ENCODE measurements at places on chromosomes 12 and 14.

DNA sequence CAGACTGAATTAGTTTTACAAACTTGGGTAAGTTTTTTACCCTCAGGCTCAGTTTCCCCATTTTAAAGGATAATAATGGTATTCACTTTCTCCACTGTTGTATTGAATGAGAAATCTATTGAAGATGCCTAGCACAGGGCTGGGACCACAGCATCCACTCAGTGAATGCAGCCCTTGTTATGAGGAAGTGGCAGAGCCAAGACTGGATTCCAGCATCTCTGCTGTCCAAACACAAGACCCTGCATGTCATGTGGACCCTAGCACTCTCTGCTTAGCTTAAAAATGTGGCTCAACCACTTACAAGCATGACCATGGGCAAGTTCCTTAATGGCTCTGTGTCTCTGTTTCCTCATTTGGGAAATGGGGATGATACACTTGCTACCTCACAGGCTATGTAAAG, 24.1 kb upstream of the TRIM9 start:
- no peak for DNase-seq

GRCh38 chr12:67772267-67773169, 124.0 kb downstream of the DYRK2 start:
- DNase-seq, result no peak

- DNase-seq, result no peak
These were observed 52.8 kb downstream of the ARF6 start for GRCh38 chr14:49945448-49946319.

DNA sequence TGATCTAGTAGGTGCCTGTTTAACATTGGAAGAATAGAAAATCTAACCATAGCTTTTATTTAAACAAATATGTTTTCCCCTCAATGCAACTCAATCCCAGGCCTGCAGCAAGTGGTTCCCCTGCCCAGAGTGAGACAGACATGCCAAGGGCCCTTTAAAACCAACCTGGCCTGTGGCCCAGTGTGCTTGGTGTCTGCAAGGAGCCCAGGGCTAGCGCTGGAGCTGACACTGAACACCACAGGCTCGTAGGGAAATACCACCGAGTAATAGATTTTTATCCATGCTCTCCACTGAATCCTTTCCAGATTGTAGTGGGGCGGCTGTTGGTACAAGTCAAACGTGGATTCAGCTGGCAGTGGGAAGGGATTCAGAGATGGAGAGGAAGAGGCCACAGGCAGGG, 95.6 kb upstream of the NRXN3 start:
- no peak for DNase-seq

- no peak for DNase-seq
These were observed 3.7 kb downstream of the WNT5B start for GRCh38 chr12:1632702-1633101.

DNA sequence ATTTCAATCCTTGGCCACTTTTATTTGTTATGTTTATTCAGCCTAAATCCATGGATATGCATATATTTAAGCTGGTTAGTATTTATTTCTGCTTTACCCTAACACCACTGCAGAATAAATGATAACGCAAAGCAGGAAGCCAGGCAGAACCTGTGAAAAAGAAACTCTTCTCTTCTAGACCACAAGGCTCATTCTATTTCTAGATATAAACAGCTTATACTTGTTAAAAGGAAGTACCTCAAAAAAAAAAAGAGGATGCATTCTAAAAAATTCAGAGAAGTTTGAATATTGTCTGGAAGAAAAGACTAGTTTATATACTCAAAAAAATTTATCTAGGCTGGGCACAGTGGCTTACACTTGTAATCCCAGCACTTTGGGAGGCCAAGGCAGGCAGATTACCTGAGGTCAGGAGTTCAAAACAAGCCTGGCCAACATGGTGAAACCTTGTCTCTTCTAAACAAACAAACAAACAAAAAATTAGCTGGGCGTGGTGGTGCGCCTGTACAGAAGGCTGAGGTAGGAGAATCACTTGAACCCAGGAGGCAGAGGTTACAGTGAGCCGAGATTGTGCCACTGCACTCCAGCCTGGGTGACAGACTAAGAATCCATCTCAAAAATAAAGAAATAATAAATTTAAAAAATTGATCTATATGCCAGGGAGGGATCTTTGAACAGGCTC, 55.8 kb downstream of the GALNT4 start:
- no peak for DNase-seq

- DNase-seq, result no peak
These were observed 59.1 kb downstream of the DIO2 start for GRCh38 chr14:80152166-80152565.

GRCh38 chr14:70642303-70643235, 853 bp downstream of the TTC9 start:
- DNase-seq, result no peak

- DNase-seq, result no peak
These were observed 21.3 kb upstream of the SUPT16H start for GRCh38 chr14:21405097-21405496.

- DNase-seq, result no peak
These were observed 38.8 kb downstream of the HELB start for GRCh38 chr12:66341126-66341525.

DNA sequence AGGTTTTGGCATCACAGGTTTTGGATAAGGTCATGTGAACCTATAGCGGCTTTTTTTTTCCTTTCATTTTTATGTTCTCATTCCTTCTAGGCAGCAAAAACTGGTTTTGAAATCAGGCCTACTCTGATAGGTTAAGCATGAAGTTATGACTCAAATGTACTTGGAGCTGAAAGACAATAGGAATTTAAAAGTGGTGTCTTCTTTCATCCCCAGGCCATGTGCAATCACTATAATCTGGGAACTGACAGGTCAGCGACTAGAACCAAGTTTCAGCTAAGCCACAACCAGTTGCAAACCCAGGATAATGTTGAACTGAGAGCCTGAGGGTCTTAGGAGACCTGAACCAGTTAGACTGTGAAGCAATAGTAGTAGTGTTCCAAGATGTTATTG, 74.3 kb downstream of the ANO6 start:
- no peak for DNase-seq

GRCh38 chr14:104157016-104157928, 18.9 kb downstream of the KIF26A start:
- peak; percentile 31 for DNase-seq

- no peak for DNase-seq
These were observed 40.0 kb upstream of the CAPRIN2 start for GRCh38 chr12:30794591-30795409.

GRCh38 chr12:5960783-5961182, 15.7 kb upstream of the ANO2 start:
- DNase-seq, result no peak

DNA sequence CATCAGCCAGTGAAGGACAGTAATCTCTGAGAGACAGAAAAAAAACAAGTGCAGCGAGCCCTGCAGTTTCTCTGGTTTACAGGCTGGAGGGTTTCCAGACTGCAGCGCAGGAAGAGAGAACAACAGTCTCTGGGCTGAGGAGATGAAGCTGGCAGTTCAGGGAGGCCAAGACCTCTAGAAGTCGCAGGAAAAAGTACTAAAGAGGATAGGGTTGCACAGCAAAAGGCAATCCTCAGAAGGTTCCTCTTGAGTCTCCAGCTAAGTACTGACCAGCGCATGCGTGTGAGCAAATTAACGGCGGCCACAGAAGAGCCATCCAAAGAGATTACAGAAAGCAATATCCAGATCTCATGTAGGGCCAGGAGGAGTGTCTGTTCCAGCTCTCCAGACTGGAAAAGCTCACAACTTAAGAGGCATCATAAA, 12.2 kb upstream of the CCDC60 start:
- DNase-seq, result no peak

DNA sequence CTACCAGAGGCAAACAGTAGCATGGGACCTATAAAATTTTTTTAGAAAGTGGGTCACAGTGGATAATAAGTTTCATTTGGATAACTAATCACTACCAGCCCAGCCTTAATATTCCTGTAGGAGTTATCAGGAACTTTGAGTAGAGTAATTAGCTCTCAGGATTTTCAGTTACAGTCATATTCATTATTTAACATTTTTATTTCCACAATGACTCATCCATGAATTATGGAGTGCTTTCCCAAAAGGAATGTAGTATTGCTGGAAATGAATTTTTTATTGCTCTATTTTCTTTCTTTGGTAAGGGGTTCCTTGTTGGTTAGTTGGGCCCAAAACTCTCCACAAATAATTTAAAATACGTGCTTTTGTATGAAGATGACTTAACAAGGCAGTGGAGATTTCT, 53.7 kb downstream of the ERC1 start:
- no peak for DNase-seq

All from RPMI8226 (cell line).